Prostate gland (tissue), 2 donors: ENCODE measurements at places on chromosomes 3 and 15. TPM values are rescaled to one million over a fixed set of nuclear protein-coding genes. Genes with fewer than 3 reads are reported as not detected.
A peak's percentile ranks its signal among the peaks of the same experiment; 100 is the strongest.

GRCh38 chr3:120763601-120764000, 21.1 kb downstream of the GTF2E1 start:
- no peak overlapping the region for H3K4me3 ChIP-seq
- no peak overlapping the region for H3K27ac ChIP-seq
- no peak for DNase-seq

PRSS50 gene
- 0.80 TPM for total RNA-seq

GOLGA6B gene
- not detected for total RNA-seq

- H3K27ac ChIP-seq = no peak overlapping the region
- no peaks in the 10 kb centered on the region for H3K4me1 ChIP-seq
- DNase-seq = no peak
- H3K27me3 ChIP-seq = no peaks in the 10 kb centered on the region
- H3K4me3 ChIP-seq = no peak overlapping the region
Measured at GRCh38 chr3:176578316-176578715, 619.0 kb downstream of the TBL1XR1 start.

GRCh38 chr3:134294302-134295280, 43.9 kb upstream of the RYK start:
- no peaks in the 10 kb centered on the region for H3K4me1 ChIP-seq
- no peak overlapping the region for H3K4me3 ChIP-seq
- DNase-seq = no peak
- H3K27me3 ChIP-seq = no peaks in the 10 kb centered on the region
- no peaks in the 10 kb centered on the region for H3K36me3 ChIP-seq
- H3K27ac ChIP-seq = no peak overlapping the region

GRCh38 chr15:62975515-62975914, 67.0 kb upstream of the TPM1 start:
- no peaks in the 10 kb centered on the region for H3K4me1 ChIP-seq
- no peaks in the 10 kb centered on the region for H3K36me3 ChIP-seq
- H3K4me3 ChIP-seq = no peak overlapping the region
- no peak overlapping the region for H3K27ac ChIP-seq
- H3K27me3 ChIP-seq = no peaks in the 10 kb centered on the region

SOX2 gene
- 17.8 TPM for total RNA-seq

GRCh38 chr15:97730315-97730714, 230.2 kb upstream of the ARRDC4 start:
- H3K36me3 ChIP-seq = no peaks in the 10 kb centered on the region
- H3K27me3 ChIP-seq = no peaks in the 10 kb centered on the region
- DNase-seq = no peak
- no peak overlapping the region for H3K4me3 ChIP-seq
- H3K4me1 ChIP-seq = no peaks in the 10 kb centered on the region

ITIH3 gene
- 9.6 TPM for total RNA-seq

QTRT2 gene
- 11.7 TPM for total RNA-seq

DNA sequence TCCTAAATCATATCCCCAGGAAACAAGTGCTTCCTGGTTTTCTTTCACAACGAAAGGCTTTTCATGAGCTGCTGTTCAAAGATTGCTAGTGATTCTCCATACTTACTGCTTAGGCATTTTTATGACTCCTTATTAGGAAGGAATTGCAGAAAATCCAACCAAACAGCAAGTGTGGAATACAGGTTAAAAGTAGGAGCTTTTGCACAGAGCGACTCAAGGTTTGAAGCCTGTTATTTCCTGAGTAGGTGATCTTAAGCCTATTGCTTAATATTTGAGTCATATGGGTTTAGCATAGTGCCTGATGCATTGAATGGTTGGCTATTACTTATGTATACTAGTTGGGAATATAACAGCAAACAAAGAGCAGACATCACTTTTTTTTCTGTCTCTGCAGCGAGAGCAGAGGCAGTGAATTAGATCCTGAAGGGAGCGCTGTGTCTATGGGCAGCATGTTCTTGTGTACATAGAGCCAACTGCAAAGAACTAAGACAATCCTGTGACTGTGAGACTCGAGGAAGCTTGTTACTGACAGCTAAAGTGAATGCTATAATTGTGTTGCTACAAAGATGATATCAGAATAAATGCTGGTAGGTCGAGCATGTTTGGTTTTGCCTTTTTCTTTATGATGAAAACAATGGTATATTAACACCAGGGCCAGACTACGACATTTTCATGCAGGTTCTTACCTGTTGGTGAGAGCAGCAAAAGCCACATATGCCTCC, 6.3 kb downstream of the TM4SF1 start:
- H3K36me3 ChIP-seq = no peaks in the 10 kb centered on the region
- peak; percentile 62 for DNase-seq
- peak overlapping the region; percentile 55 for H3K27ac ChIP-seq
- no peaks in the 10 kb centered on the region for H3K27me3 ChIP-seq
- H3K4me1 ChIP-seq = peaks cover 20% of the 10 kb centered on the region

GUCA1C gene
- total RNA-seq = not detected

GOLGA8G gene
- total RNA-seq = not detected

GRCh38 chr15:39582286-39582976, 1.6 kb downstream of the THBS1 start:
- peak overlapping the region; percentile 54 for H3K4me3 ChIP-seq
- H3K27ac ChIP-seq = peak overlapping the region; percentile 88

DNA sequence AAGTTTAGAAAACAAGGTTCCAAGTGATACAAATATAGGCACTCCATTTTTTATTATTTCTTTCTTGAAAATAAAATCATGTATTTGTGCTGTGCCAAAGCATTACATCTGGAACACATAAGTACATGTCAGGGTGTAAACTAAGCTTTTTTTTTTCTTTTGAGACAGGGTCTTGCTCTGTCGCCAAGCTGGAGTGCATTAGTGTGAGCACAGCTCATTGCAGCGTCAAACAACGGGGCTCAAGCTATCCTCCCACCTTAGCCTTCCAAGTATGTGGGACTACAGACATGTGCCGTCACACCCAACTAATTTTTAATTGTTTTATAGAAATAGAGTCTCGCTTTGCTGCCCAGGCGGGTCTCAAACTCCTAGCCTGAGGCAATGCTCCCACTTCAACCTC, 9.0 kb downstream of the SPATA12 start:
- no peak for DNase-seq
- peaks cover 3% of the 10 kb centered on the region for H3K4me1 ChIP-seq
- H3K27ac ChIP-seq = no peak overlapping the region

TMEM266 gene
- 6.0 TPM for total RNA-seq

DNA sequence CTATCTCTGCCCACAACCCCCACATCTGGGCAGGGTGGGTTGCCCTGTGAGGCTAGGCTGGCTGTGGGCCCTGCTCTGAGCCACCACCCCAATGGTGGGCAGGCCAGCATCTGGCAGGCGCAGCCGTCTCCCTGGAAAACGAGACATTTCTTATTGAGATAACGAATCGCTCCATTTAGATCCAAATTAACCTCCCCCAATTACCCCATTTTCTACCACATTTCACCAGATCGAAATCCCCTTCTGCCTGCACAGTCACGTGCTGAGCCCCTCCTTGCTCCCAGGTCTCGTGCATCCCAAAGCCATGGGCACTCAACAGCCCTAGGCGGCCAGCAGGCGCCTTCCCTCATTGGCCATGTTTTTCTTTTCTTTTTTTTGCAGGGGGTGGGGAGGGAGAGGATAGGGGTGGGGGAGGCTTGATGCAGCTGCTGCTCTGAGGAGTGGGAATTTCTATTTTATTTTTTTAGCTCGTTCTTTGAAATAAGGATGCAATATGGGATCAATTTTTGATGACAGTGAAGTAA, 53.0 kb upstream of the TMEM115 start:
- no peaks in the 10 kb centered on the region for H3K4me1 ChIP-seq
- no peak overlapping the region for H3K27ac ChIP-seq
- H3K36me3 ChIP-seq = no peaks in the 10 kb centered on the region
- no peak for DNase-seq

DNA sequence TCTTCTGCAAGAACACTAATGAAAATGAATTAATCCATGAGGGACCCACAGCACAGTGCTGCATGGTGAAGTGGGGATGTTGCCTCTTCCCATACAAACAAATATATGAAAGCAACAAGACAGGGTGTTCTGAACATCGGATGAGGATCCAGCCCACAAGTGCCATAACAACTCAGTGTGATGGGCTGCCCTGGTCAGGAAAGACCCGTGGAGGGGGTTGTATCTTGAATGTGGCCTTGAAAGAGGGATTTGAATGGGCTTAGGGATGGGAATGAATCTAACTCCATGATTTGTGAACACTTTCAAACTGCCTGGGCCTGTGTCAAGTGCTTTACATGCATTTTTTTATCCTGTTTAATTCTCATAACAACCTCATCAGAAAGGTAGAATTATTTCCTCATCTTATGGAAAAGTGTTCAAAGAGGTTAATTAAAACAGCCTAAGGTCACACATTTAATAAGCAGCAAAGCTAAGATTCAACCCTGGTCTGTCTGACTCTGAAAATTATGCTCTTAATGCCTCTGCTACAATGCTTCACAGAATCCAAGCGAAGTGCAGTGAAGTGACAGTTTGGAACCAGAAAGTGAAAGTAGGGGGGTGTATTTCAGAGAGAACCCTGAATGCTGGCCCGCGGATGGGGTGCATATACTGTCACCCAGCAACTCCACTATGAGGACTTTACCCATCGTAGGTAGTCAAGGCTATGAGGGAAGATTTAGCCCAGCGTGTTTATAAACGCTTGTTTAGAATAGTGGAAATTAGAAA, 65.6 kb upstream of the HEG1 start:
- no peaks in the 10 kb centered on the region for H3K4me1 ChIP-seq
- no peaks in the 10 kb centered on the region for H3K36me3 ChIP-seq
- H3K27ac ChIP-seq = no peak overlapping the region
- H3K4me3 ChIP-seq = no peak overlapping the region

DNA sequence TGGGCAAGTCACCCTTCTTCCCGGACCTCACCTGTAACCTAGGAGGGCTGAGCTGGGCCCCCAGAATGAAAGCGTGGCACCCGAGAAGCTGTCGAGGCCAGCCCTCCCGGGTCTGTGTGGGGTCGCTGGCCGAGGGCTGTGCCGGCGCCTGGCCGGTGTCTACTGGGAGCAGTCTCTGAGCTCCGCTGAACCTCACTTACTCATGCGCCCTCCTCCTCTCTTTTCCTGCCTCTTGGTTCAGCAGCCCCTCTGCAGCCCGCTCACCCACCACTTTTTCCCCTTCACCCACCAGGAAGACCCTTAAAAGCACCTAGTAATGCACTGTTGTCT, 419 bp downstream of the HYKK start:
- H3K4me1 ChIP-seq = no peaks in the 10 kb centered on the region
- no peak for DNase-seq
- H3K4me3 ChIP-seq = peak overlapping the region; percentile 84
- H3K36me3 ChIP-seq = no peaks in the 10 kb centered on the region

GRCh38 chr15:41517895-41518449, 4.3 kb upstream of the LTK start:
- no peaks in the 10 kb centered on the region for H3K36me3 ChIP-seq
- peaks cover 6% of the 10 kb centered on the region for H3K27me3 ChIP-seq
- no peak overlapping the region for H3K27ac ChIP-seq

DNA sequence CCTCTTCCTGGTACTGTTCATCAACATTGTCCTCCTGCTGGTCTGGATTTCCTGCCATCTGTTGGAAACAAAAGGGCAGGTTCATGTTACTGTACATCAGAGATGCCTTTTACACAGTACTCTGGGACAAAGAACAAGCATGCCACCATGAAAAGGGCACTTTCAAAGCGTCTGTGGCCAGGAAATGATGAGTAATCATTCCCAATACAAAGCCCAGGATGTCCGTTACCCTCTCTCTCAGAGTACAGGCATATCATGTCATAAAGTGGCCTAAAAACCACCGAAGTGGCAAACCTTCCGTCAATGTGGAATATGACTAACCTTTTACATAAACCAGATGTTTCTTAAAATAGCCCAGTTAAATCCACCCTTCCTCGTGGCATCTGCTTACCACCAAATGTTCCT, 71.2 kb downstream of the GOLIM4 start:
- H3K27ac ChIP-seq = no peak overlapping the region
- H3K36me3 ChIP-seq = no peaks in the 10 kb centered on the region
- no peak overlapping the region for H3K4me3 ChIP-seq
- no peak for DNase-seq
- no peaks in the 10 kb centered on the region for H3K27me3 ChIP-seq
- H3K4me1 ChIP-seq = no peaks in the 10 kb centered on the region

- no peak overlapping the region for H3K4me3 ChIP-seq
- no peaks in the 10 kb centered on the region for H3K4me1 ChIP-seq
- H3K36me3 ChIP-seq = no peaks in the 10 kb centered on the region
- no peak for DNase-seq
Measured at GRCh38 chr15:92324101-92324963, 69.3 kb upstream of the ST8SIA2 start.

DNA sequence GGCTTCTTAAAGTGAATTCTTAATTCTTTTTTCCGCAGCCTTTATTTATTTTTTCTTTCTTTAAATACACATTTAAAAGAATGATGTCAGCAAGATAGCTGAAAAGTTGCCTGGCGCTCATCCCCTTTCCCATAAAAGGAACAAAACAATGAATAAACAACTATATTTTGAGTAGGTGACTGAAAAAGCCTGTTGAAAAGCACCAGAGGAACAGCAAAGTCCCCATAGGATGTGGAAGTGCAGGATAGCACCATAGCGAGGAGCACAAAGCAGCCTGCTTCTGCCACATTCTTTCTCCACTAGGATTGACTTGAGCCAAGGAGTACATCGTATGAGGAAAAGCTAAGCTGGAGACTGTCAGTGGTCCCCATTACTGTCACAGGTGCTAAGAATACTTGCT, 754.9 kb downstream of the SQOR start:
- H3K27me3 ChIP-seq = no peaks in the 10 kb centered on the region
- no peak overlapping the region for H3K4me3 ChIP-seq
- no peak for DNase-seq
- no peak overlapping the region for H3K27ac ChIP-seq
- H3K4me1 ChIP-seq = no peaks in the 10 kb centered on the region
- no peaks in the 10 kb centered on the region for H3K36me3 ChIP-seq

DNA sequence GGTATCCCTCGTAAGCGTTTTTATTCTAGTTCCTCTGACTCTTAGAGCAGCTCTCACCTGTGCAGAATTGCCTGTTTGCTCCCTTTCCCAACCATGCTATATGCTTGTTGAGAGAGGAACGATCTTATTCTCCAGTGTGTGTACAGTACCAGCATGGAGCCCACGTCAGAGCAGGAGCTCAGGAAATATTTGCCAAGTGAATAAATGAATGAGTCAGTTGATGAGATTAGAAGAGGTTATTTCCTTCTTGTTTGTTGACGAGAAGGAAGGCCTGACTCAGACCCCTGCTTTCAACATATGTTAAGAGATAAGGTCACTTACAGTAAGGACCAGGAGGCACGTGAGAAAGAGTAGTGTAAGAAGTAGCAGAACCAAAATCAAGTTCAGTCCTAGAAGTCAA, 106.3 kb upstream of the ABHD17C start:
- DNase-seq = no peak
- no peaks in the 10 kb centered on the region for H3K4me1 ChIP-seq
- no peak overlapping the region for H3K27ac ChIP-seq
- no peaks in the 10 kb centered on the region for H3K36me3 ChIP-seq

DNA sequence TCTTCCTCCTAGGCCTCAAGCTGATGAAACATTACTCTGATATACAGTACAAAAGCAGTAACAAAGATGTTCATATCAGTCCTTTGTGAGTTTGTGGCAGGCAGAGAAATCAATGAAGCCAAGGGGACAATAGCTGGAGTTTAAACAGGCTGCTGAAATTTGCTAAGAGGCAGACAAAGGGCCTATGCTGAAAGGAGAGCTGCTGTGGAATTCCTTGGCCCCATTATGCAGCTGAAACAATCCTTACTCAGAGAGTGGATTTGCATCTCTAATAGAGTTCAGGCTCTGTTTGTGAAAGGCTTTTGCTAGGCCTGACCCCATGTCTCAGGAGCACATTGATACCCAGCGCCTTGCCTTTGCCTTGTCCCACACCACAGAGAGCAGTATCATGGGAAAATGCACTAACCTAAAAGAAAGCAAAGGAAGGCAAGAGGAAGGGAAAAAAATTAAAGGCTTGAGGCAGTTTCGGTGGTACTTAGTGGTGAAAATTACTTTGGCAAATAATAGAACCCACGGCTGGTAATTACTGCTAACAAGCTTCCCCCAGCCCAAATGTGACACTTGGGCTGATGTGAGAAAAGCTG, 195.0 kb upstream of the EPHA3 start:
- H3K4me3 ChIP-seq = no peak overlapping the region
- H3K36me3 ChIP-seq = no peaks in the 10 kb centered on the region
- no peak overlapping the region for H3K27ac ChIP-seq
- no peak for DNase-seq

CD200R1 gene
- 2.2 TPM for total RNA-seq
